ENCODE measurements at places on chromosomes 3 and 15.

DNA sequence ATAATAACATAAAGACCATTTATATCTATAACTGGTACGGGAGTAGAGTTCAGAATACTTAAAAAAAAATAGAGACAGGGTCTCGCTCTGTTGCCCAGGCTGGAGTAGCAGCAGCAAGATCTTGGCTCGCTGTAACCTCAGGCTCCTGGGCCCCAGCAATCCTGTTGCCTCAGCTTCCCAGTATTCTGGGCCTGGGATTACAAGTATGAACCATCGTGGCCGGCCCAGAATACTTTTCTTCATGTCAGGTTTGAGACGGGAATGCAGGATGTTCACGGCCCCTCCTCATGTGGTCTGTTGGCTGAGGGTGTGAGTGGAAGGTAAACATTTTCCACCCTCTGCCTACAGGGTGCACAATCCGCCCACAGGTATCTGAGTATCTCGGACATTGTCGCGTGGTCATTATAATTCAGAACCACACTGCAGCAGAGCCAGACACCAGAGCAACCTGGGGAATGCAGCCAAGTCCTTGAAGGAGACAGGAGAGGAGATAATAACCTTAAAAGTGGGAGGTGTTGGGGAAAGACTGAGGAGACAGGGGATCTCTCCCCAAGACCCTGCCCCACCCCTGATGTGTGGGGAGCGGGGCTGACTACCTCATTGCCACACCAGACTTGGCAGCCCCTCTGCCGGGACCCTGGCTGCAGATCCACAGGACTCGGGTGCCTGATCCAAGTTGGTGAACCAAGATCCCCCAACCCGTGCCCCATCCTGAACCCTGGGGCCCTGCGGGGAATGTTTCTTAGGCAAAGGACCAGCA is 106.8 kb downstream of the ADCY5 start:
- DNase-seq, result no peak

DNA sequence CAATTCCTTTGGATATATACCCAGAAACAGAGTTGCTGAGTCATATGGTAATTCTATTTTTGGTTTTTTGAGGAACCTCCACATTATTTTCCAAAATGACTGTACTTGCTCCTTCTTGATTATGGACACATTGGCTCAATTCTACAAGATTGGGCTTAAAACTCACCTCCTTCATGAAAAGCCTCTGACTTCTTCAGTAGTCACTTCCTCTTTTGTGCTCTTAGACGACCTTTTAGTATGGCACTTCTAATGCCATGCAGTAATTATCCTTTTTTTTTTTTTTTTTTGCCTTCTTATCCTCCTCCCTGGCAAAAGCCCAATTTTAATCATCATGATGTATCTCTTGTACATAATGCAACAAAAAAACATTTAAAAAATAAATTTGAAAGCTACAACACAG is 33.0 kb upstream of the ABHD17C start:
- no peak for DNase-seq

DNA sequence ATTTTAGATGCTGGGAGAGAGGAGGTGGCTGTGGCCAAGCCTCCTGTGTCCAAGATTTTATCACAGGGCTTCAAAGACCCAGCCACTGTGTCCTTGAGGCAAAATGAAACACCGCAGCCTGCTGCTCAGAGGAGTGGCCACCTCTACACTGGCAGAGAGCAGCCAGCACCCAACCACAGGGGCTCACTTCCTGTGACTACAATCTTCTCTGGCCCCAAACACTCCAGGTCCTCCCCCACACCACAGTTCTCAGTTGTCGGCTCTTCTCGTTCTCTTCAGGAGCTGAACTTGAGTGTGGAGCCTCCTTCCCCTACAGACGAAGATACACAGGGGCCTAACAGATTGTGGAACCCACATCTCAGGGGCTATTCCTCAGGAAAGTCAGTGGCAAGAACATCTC is 45.6 kb downstream of the CDAN1 start:
- DNase-seq, result no peak

DNA sequence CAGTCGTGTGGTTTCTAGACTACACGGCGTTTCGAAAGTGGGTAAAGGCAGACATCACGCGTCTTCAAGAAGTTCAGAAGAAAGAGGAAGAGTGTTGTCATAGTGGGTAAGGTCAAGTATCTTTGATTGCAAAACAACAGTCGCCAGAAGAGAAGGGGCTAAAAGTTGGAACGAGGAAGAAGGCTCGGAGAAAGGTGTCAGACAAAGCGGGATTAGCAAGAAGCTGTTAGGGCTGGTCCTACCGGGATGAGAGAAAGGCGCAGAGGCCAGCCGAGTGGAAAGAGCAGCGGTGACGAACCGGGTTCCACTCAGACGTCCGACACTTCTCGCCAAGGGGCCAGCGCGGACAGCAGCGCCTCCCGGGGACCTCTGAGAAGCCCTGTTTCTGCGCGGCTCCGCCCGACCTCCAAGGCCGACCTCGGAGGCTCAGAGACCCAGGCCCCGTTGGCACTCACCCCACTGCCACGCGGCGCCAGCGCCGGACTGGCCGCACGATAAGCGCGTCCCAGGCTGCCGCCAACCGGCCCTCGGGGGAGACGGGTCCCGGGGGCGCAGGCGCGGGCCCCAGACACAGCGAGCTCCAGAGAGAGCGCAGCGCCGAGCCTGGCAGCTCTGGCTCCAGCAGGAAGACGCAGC is 436 bp downstream of the ADPGK start:
- DNase-seq, result peak; percentile 19

Measured in H54 (cell line).